ENCODE measurements at places on chromosomes 13 and 19. TPM values are rescaled to one million over a fixed set of nuclear protein-coding genes. Genes with fewer than 3 reads are reported as not detected.

DNA sequence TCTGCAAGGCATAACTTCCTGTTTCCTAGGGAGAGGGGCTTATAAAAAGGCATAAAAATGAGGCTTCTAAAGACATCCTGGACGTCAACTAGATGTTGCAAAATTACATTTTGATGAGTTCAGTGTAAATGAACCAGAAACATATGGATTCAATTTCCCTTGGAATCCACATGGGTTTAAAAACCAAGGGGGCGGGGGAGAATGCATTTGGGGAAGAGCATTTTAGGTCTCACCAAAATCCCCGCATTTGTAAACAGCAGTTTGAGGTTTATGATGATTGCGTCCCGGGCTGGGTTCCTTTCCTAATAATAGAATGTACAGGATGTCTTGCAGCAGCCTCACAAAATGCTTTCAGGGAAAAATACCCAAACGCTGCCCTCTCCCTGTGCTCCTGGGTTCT lies 407.8 kb downstream of the ZNF536 start:
- H3K36me3 ChIP-seq, result no peaks in the 10 kb centered on the region
- no peaks in the 10 kb centered on the region for H3K27me3 ChIP-seq
- DNase-seq, result no peak
- H3K4me3 ChIP-seq, result no peak overlapping the region
- no peaks in the 10 kb centered on the region for H3K4me1 ChIP-seq
- no peak overlapping the region for H3K27ac ChIP-seq

The DENND1C gene
- total RNA-seq, result 2.8 TPM

DNA sequence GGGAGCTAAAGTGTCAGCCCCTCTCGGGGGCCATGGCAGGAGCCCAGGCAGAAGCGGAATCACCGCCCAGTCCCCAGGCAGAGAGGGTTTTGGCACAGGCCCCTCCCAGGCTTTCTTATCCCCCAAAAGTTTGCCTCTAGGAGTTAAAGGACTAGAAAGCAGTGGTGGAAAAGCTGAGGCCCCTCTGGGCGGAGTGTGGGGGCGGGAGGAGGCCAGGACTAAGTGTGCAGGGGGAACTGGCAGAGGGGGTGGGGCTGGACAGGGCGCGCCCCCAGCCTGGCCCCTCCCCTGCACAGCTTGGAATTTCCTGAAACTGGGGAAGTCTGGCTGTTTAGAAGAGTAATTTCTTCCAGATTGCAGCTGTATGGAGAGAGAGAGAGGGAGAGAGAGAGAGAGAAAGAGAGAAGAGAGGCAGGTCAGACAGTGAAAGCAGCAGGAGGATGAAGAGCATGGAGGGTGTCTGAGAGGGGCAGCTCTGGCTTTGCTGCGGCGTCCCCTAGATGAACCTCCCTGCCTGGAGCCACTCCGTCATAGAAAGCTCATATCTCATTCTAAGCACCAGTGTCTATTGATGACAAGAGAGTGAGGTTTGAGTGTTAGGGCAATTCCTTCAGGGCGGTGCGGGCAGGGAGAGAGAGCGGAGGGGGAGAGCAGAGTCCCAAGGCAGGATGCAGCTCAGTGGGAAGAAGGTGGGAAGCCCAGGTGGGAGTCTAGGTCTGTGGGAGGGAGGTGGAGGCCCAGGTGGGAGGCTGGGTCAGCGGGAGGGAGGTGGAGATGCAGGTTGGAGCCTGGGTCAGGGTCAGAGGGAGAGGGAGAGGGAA lies at the start of gene CDC42EP5:
TSS of gene CDC42EP5 (minus strand) at position 226 of the 821 bp plus-strand sequence. CDS start 7,749 bp downstream, outside the sequence.
- peak within 1 kb of the TSS; percentile 69 for H3K27ac ChIP-seq
- peak within 1 kb of the TSS; percentile 47 for H3K4me3 ChIP-seq
- H3K36me3 ChIP-seq, result no peaks in the 10 kb centered on the region
- peak; percentile 46 for DNase-seq
- peaks cover 17% of the 10 kb centered on the region for H3K4me1 ChIP-seq

DNA sequence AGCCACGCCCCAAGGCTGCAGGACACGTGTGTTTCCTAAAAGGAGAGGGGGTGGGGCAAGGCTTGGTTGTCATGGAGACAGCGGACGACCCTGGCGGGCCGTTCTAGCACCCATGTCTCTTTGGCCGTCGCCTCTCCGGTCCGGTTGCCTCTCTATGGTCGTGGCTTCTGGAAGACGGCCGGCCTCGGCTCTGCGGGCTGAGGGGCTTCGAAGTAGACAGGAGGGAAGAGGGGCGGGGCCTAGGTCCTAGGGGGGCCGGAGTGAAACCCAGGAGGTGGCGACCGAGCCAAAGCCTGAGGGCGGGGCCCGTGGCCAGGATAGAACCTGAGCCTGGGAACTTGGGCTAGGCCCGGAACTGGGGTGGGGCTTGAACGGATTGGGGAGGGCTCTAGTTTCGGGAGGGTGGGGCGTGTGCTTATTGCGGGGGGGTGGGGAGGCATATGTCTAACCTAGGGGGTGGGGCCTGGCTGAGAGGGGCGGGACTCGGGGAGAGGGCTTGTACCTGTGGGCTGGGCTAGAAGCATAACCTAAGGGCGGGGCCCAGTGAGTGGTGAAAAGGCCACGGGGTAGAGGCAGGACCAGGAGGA lies 750 bp upstream of the SLC27A1 start:
- H3K36me3 ChIP-seq, result no peaks in the 10 kb centered on the region
- peak overlapping the region; percentile 92 for H3K4me3 ChIP-seq
- no peak overlapping the region for H3K27ac ChIP-seq
- H3K27me3 ChIP-seq, result peaks cover 24% of the 10 kb centered on the region

- H3K27ac ChIP-seq, result no peak overlapping the region
- H3K27me3 ChIP-seq, result no peaks in the 10 kb centered on the region
- no peaks in the 10 kb centered on the region for H3K36me3 ChIP-seq
- no peaks in the 10 kb centered on the region for H3K4me1 ChIP-seq
- no peak for DNase-seq
These were observed 48.3 kb downstream of the DNM2 start for GRCh38 chr19:10766049-10766623.

The MYO16 gene
- not detected for total RNA-seq

- no peaks in the 10 kb centered on the region for H3K4me1 ChIP-seq
- H3K4me3 ChIP-seq, result no peak overlapping the region
- DNase-seq, result no peak
- no peaks in the 10 kb centered on the region for H3K27me3 ChIP-seq
- H3K27ac ChIP-seq, result no peak overlapping the region
- no peaks in the 10 kb centered on the region for H3K36me3 ChIP-seq
These were observed 76.5 kb downstream of the FGF14 start for GRCh38 chr13:102325321-102325720.

DNA sequence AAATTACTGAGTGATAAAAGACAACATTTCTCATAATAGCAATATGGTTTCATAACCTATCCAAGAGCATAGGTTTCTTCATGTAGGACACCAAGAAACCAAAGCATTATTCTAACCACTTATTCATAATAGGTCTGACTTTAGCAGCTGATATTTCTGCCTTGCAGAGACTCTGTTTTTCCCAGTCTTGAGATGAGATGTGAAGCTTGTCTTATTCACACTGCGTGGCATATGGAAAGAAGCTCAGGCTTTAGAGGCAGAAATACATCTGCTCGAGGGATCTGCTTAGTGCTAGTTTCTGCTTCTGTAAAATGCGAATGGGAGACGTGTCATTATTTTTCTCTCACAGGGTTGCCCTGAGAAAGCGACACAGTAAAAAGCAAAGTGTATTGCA lies 232.0 kb upstream of the SPRY2 start:
- H3K4me1 ChIP-seq, result peaks cover 3% of the 10 kb centered on the region
- no peak for DNase-seq
- no peaks in the 10 kb centered on the region for H3K27me3 ChIP-seq
- no peak overlapping the region for H3K4me3 ChIP-seq
- H3K36me3 ChIP-seq, result no peaks in the 10 kb centered on the region
- no peak overlapping the region for H3K27ac ChIP-seq

DNA sequence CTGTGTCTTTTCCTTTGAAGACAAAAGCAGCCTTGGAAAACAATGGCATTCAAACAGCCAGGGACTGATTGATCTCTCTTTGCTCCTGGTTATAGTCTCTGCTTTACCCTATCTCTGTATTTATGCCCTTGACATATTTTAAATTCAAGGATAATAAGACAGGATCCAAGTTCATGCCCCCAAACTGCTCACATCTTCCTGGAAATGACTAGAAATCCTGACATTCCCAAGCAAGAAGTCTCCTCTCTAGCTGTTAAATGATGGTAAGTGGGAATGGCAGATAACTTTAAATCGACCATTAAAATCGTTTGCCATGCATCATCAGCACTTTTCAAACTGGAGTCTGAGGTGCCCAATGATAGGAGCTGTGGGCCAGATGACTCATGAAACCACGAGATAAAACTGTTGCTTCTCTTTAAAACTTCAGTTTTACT lies 435.6 kb downstream of the FOXO1 start:
- no peaks in the 10 kb centered on the region for H3K4me1 ChIP-seq
- H3K4me3 ChIP-seq, result no peak overlapping the region
- no peak overlapping the region for H3K27ac ChIP-seq
- no peaks in the 10 kb centered on the region for H3K36me3 ChIP-seq
- H3K27me3 ChIP-seq, result no peaks in the 10 kb centered on the region

The PRSS57 gene
- total RNA-seq, result not detected

GRCh38 chr19:15466851-15467733 lies 2.7 kb upstream of the RASAL3 start:
- H3K27ac ChIP-seq, result no peak overlapping the region
- DNase-seq, result no peak
- peaks cover 55% of the 10 kb centered on the region for H3K27me3 ChIP-seq
- H3K4me1 ChIP-seq, result no peaks in the 10 kb centered on the region

The KANK2 gene
- total RNA-seq, result 47.5 TPM

The TMPRSS9 gene
- total RNA-seq, result 0.16 TPM

The CACNA1A gene
- total RNA-seq, result 20.3 TPM

Measured in GM23338 (cell line).